ENCODE measurements at places on chromosomes 13 and 19. TPM values are rescaled to one million over a fixed set of nuclear protein-coding genes. Genes with fewer than 3 reads are reported as not detected.

ZNF234 gene
- 7.3 TPM for total RNA-seq

ZNF566 gene
- 4.6 TPM for total RNA-seq

NCR1 gene
- total RNA-seq, result not detected

FGF21 gene
- total RNA-seq, result not detected

HMG20B gene
- total RNA-seq, result 78.5 TPM

CATSPERD gene
- total RNA-seq, result not detected

ZNF91 gene
- 34.7 TPM for total RNA-seq

HIPK4 gene
- total RNA-seq, result not detected

EBPL gene
- total RNA-seq, result 36.2 TPM

DNA sequence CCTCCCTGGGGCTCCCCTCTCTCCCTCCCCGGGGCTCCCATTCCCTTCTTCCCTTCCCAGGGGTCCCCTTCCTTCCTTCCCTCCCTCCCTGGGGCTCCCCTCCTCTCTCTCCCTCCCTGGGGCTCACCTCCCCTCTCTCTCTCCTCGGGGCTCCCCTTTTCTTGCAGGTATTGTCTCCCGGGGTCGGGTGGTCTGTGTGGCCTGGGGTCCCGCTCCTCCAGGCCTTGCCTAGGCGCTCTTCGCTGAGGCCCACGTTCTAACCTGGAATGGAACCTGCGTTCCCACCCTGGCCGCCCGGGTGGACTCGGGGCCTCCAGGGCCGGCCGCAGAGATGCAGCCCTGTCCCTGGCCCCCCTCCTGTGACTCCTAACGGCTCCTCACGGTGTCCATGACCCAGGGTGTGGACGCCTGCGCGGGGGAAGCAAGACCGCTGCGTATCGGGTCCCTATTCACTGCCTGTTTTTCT lies 940 bp upstream of the DCUN1D2 start:
- no peak for DNase-seq
- H3K4me1 ChIP-seq, result peaks cover 64% of the 10 kb centered on the region
- no peak overlapping the region for H3K27ac ChIP-seq

GRCh38 chr13:25190771-25191170 lies 18.7 kb upstream of the AMER2 start:
- no peaks in the 10 kb centered on the region for H3K4me1 ChIP-seq
- DNase-seq, result no peak
- H3K4me3 ChIP-seq, result no peak overlapping the region
- no peak overlapping the region for H3K27ac ChIP-seq

GRCh38 chr19:6970021-6970420 lies 51.2 kb downstream of the MBD3L2B start:
- peaks cover 3% of the 10 kb centered on the region for H3K36me3 ChIP-seq
- H3K4me3 ChIP-seq, result no peak overlapping the region
- no peak for DNase-seq
- H3K4me1 ChIP-seq, result no peaks in the 10 kb centered on the region
- no peaks in the 10 kb centered on the region for H3K27me3 ChIP-seq

DNA sequence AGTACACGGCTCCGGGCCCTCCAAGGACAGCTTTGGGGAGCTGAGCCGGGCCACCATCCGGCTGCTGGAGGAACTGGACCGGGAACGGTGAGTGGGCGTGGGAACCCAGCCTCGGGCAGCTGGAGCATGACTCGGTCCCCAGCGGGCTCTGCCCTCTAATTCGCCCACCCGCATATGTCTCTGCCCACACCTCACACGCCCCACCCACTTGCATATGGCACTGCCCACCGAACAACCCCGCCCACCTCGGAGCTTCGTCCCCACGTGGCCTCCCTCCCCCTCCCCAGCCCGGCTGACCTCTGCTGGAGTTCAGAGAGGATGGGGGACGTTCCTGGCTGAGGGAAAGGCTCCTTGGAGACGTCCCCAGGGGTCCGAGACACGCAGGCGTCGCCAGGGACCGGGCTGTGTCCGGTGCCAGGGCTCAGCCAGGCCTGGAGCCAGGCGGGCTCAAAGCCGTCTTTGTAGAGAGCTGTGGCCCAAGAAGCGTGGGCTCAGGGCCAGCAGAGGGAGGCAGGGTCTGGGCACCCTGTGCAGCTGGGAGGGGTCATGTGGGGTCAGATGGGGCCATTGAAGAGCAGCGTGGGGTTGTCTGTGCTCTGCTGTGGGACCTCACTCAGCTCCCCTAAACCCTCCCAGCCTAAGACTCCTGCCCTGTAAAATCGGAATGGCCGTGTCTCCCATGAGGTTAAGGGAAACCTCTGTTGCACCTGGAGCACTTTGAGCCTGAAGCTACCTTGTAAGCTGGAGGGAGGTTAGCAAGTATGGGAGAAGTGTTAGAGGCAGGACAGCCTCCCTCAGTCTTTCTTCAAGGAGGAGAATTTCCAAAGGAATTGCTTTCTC lies 3.8 kb downstream of the APC2 start:
- peaks cover 60% of the 10 kb centered on the region for H3K27me3 ChIP-seq
- H3K36me3 ChIP-seq, result no peaks in the 10 kb centered on the region
- H3K4me3 ChIP-seq, result no peak overlapping the region
- DNase-seq, result no peak

GRCh38 chr13:61414686-61415057 lies 977 bp downstream of the PCDH20 start:
- H3K4me3 ChIP-seq, result no peak overlapping the region
- no peak for DNase-seq
- no peaks in the 10 kb centered on the region for H3K36me3 ChIP-seq
- no peaks in the 10 kb centered on the region for H3K4me1 ChIP-seq

- H3K4me3 ChIP-seq, result no peak overlapping the region
- no peak overlapping the region for H3K27ac ChIP-seq
- H3K4me1 ChIP-seq, result no peaks in the 10 kb centered on the region
- no peaks in the 10 kb centered on the region for H3K27me3 ChIP-seq
- no peak for DNase-seq
Measured at GRCh38 chr13:34721631-34722595, 220.2 kb upstream of the NBEA start.

- peaks cover 22% of the 10 kb centered on the region for H3K4me1 ChIP-seq
- no peak for DNase-seq
- H3K27me3 ChIP-seq, result no peaks in the 10 kb centered on the region
- no peak overlapping the region for H3K4me3 ChIP-seq
- H3K36me3 ChIP-seq, result peaks cover 48% of the 10 kb centered on the region
- H3K27ac ChIP-seq, result no peak overlapping the region
Measured at GRCh38 chr19:56597696-56598095, 2.6 kb downstream of the ZNF71 start.

DNA sequence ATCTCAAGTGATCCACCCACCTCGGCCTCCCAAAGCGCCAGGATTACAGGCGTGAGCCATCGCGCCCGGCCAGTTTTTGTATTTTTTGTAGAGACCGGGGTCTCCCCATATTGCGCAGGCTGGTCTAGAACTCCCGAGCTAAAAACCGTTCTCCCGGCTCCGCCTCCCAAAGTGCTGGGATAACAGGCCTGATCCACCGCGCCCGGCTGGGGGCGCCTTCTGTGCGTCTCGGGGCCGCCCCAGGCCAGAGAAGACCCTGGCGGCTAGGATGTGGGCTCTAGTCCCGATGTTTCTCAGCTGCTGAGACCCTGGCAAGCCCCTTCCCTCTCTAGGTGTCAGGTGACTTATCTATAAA lies 3.6 kb downstream of the ARHGAP45 start:
- no peak for DNase-seq
- peaks cover 36% of the 10 kb centered on the region for H3K36me3 ChIP-seq
- H3K4me3 ChIP-seq, result no peak overlapping the region
- no peaks in the 10 kb centered on the region for H3K27me3 ChIP-seq
- H3K4me1 ChIP-seq, result peaks cover 44% of the 10 kb centered on the region

DNA sequence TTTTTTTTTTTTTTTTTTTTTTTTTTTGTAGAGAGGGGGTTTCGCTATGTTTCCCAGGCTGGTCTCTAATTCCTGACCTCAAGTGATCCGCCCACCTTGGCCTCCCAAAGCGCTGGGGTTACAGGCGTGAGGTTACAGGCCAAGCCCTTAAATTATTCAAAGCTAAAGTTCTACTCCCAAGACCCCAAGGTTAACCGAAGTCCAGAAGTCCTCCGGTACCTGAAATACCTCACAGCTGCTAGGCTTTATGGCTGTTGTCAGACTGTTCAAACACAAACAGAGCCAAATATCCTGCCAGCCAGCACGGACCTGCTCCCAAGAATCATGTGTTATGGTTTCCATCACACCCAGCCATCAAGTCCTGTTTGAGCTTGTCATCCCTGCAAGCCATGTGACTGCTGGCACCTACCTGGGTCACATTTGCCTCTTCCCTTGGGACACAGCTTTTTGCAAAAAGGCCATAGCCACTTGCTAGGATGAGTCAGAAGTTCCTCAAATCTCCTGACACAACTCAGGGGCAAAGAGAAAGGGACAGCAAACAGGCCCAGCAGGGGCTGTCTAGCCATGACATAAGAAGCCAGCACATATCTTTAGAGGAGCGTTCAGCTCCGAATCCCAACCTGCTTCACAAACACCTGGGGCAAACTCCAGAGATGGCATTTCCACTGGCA lies 129.9 kb downstream of the FOXO1 start:
- H3K27ac ChIP-seq, result no peak overlapping the region
- H3K36me3 ChIP-seq, result no peaks in the 10 kb centered on the region
- H3K4me3 ChIP-seq, result no peak overlapping the region
- no peak for DNase-seq

GRCh38 chr19:45451131-45451849 lies 16.5 kb upstream of the FOSB start:
- peak; percentile 67 for DNase-seq
- peaks cover 4% of the 10 kb centered on the region for H3K36me3 ChIP-seq
- H3K27me3 ChIP-seq, result no peaks in the 10 kb centered on the region
- H3K4me1 ChIP-seq, result peaks cover 49% of the 10 kb centered on the region
- peak overlapping the region; percentile 72 for H3K4me3 ChIP-seq

- no peaks in the 10 kb centered on the region for H3K27me3 ChIP-seq
- no peak overlapping the region for H3K4me3 ChIP-seq
Measured at GRCh38 chr19:53626976-53627375, 4.8 kb upstream of the DPRX start.

DNA sequence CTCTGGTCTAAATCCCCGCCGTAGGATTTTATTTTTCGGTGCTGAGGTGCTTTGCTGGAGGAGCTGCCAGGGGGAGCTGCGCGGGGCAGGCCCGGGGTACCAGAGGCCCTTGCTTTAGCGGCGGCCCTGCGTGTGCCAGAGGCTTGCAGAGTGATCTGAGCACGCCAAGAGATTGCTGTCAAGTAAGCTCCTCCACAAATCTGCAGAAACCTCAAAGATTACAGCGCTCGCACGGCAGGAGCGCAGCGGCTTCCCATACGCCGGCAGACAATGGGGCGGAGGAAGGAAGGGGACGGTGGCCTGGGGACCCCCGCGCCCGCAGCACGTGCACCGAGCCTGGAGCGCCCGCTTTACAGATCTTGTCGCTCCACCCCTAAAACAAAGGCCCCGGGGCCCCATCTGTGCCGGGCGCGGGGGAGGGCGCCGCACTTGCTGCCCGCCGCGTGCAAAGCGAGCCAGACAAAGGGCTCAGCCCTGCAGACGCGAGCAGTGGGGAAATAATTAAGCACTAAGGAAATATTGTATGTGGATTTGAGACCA lies 9.1 kb upstream of the C19orf12 start:
- peaks cover 18% of the 10 kb centered on the region for H3K27me3 ChIP-seq
- no peak overlapping the region for H3K4me3 ChIP-seq
- H3K27ac ChIP-seq, result no peak overlapping the region
- H3K36me3 ChIP-seq, result no peaks in the 10 kb centered on the region

GRCh38 chr13:79501538-79502232 lies 20.7 kb downstream of the NDFIP2 start:
- peaks cover 26% of the 10 kb centered on the region for H3K36me3 ChIP-seq
- H3K4me3 ChIP-seq, result no peak overlapping the region
- DNase-seq, result no peak

- no peak overlapping the region for H3K27ac ChIP-seq
- no peak overlapping the region for H3K4me3 ChIP-seq
- DNase-seq, result no peak
- peaks cover 22% of the 10 kb centered on the region for H3K27me3 ChIP-seq
Measured at GRCh38 chr13:36910545-36910944, 9.5 kb downstream of the SMAD9 start.

- DNase-seq, result peak; percentile 44
- peak overlapping the region; percentile 37 for H3K4me3 ChIP-seq
- H3K36me3 ChIP-seq, result peaks cover 2% of the 10 kb centered on the region
- H3K27ac ChIP-seq, result peak overlapping the region; percentile 89
Measured at GRCh38 chr19:5983367-5983955, 5.5 kb upstream of the RANBP3 start.
